Type B pancreatic cell (in vitro differentiated cells): ENCODE measurements at places on chromosomes 13 and 19.

DNA sequence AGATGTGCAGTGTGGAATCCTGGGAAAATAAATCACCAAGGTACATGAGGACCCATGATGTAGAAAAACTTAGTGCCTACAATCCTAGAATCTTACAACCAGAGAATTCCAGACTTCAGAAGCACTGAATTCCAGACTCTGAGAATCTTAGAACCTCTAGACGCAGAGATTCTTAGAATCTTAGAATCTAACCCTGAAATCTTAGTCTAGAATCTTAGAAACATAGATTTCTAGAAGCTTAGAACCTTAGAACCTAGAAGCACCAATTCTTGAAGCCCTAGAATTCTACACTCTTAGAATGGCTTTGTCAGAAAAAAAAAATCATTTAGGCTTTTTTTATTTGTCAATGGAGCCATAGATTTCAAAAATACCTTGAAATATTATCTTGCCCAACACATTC is 6.0 kb downstream of the CEACAM16 start:
- H3K27ac ChIP-seq: no peak overlapping the region
- peaks cover 3% of the 10 kb centered on the region for H3K4me1 ChIP-seq
- DNase-seq: no peak
- no peaks in the 10 kb centered on the region for H3K36me3 ChIP-seq

DNA sequence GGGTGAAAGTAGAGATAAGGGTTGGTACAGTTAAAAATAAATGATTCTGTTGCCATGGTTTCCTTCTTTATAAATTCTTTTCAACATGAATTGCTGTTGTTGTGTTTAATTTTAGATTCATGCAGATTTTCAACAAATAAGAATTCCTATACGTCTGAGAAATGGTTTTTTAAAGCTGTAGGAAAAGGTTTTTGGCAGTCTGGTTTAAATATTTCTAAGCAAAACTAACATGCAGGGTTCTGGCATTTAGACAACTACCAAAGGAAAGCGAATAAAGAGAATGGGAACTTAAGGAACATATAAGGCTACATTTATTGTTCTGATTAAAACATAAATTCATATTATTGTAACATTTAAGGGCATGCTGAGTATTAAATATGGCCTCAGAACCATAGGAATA is 203.0 kb upstream of the MIR17HG start:
- H3K4me1 ChIP-seq: peaks cover 31% of the 10 kb centered on the region
- no peak for DNase-seq
- no peaks in the 10 kb centered on the region for H3K36me3 ChIP-seq

GRCh38 chr19:58154287-58154678 is 3.7 kb upstream of the ZNF329 start:
- peaks cover 10% of the 10 kb centered on the region for H3K36me3 ChIP-seq
- H3K4me1 ChIP-seq: peaks cover 12% of the 10 kb centered on the region
- H3K4me3 ChIP-seq: peak overlapping the region; percentile 96
- peak overlapping the region; percentile 96 for H3K27ac ChIP-seq
- DNase-seq: no peak

DNA sequence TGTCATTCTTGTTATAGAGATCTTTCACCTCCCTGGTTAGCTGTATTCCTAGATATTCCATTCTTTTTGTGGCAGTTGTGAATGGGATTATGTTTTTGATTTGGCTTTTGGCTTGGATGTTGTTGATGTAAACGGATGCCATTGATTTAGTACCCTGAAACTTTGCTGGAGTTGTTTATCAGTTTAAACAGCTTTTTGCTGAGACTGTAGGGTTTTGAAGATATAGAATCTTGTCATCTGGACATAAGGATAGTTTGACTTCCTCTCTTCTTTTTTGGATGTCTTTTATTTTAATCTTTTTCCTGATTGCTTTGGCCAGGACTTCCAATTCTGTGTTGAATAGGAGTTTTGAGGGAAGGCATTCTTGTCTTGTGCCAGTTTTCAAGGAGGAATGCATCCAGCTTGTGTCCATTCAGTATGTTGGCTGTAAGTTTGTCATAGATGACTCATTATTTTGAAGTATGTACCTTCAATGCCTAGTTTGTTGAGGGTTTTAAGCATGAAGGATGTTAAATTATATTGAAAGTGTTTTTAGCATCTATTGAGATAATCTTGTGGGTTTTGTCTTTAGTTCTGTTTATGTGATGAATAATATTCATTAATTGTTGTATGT is 16.8 kb downstream of the ZNF431 start:
- peaks cover 51% of the 10 kb centered on the region for H3K36me3 ChIP-seq
- no peaks in the 10 kb centered on the region for H3K27me3 ChIP-seq
- no peak overlapping the region for H3K4me3 ChIP-seq
- no peak for DNase-seq

DNA sequence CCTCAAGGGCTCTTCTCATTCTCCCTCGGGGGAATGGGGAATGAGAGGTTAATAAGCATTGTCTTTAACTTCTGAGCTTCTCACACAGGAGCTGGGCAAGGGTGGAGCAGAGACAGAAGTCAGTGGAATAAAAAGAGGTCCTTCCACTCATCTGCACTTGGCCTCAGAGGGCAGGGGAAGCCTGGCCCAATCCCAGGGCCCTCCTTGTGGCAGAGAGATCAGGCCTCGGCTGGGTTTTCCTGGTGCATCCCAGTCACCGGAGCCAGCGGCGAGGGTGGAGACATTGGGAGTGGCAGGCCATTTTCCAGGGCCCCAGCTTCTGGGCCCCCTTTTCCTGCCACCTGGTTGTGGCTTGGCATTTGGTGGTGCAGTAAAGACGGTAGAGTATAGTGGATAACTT is 10.6 kb downstream of the CALM3 start:
- no peak overlapping the region for H3K4me3 ChIP-seq
- peaks cover 11% of the 10 kb centered on the region for H3K36me3 ChIP-seq
- DNase-seq: no peak
- H3K27me3 ChIP-seq: peaks cover 3% of the 10 kb centered on the region
- H3K4me1 ChIP-seq: peaks cover 14% of the 10 kb centered on the region

DNA sequence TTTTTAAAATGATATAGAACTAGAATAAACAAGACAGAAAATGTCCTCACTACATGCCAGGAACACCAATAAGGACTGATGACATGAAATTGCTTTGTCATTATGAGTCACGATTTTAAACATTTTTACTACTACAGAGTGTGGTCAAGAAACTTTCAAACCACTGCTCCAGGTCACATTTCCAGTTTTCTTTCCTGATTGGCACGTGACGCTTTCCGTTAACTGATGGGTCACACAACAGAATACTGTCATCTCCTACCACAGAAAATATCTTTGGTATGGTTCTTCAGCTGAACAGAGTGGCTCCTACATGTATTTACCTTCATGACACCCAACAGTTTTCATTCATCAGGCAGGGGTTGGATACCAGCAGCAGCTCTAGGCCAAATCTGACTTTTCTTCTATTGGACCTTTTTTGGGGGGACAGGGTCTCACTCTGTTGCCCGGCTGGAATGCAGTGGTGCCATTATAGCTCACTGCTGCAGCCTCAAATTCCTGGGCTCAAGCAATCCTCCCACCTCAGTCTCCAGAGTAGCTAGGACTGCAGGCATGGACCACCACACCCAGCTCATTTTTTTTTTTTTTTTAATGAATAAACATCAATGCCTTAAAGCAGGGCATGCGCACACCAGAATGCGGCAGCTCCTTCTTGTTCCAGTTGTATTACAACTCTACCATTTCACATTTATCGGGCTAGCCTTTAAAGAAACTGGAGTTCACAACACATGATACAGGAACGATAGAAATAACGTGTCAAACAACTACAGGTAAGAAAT is 147.4 kb downstream of the RNF17 start:
- no peak for DNase-seq
- peaks cover 3% of the 10 kb centered on the region for H3K4me1 ChIP-seq
- no peaks in the 10 kb centered on the region for H3K27me3 ChIP-seq
- H3K36me3 ChIP-seq: peaks cover 17% of the 10 kb centered on the region

DNA sequence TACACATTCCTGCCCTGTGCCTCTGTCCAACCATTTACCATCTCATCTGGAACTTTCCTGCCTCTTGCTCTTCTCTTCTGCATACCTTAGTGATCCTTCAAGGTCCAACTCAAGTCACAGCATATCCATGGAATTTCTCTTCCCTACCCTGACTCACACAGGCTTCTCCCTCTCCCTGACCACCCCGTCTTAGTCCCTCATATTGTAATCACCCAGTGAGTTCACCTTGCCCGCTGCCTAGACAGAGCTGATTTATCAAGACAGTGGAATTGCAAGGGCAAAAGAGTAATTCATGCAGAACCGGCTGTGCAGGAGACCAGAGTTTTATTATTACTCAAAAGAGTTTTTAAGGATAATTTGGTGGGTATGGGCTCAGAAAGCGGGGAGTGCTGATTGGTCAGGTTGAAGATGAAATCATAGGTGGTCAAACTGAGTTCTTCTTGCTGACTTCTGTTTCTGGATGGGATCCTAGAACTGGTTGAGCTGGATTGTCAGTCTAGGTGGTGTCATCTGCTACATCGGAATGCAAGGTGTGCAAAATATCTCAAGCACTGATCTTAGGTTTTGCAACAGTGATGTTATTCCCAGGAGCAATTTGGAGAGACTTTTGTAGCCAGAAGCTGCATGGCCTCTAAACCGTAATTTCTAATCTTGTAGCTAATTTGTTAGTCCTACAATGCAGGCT is 67.2 kb downstream of the HSPH1 start:
- DNase-seq: no peak

- DNase-seq: no peak
- H3K27ac ChIP-seq: no peak overlapping the region
- H3K4me1 ChIP-seq: peaks cover 9% of the 10 kb centered on the region
- H3K4me3 ChIP-seq: no peak overlapping the region
- no peaks in the 10 kb centered on the region for H3K27me3 ChIP-seq
- no peaks in the 10 kb centered on the region for H3K36me3 ChIP-seq
Observed at GRCh38 chr19:35712567-35713505, 5.0 kb upstream of the KMT2B start.

- no peaks in the 10 kb centered on the region for H3K4me1 ChIP-seq
- H3K27ac ChIP-seq: no peak overlapping the region
- DNase-seq: no peak
- no peaks in the 10 kb centered on the region for H3K27me3 ChIP-seq
- peaks cover 20% of the 10 kb centered on the region for H3K36me3 ChIP-seq
Observed at GRCh38 chr19:16435238-16435917, 36.4 kb downstream of the EPS15L1 start.

DNA sequence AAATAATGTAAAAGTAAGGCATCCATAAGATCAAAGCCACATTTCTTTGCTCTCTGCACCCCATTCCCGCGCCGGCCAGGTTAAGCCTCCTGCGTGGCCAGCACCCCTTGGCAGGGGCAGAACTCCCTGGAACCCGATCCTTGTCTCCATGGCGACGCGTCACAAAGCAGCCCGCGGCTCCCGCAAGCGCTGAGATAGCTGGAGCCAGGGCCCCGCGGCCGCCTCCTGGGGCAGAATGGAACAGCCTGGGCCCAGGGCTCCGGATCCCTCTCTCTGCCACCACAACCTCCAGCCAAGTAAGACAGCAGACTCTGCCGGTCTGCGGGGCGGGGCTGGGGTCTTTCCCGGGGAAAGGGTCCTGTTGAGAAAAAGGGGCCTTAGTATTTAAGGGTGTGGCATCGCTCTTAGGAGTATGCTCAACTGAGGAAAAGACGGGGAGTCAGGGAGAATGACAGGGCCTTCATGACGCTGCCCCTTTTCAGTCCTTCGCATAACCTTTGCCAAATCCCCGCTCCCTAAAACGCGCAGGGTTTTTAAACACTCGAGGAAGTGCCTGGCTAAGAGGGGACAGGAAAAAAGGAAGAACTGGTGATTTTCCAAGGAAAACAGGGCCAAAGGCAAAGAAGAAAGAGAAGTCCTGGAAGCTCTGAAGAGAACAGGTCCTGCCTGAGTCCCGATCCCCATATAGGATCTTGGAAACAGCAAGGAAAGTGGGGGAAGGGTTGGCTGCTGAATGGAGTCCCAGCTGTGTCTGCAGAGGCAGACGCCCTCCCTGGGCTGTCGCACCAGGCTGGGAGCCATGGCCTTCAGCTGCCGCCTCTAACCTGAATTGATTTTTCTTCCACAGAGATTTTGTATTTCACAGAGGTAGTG is at the start of gene TEX26:
Gene TEX26, plus strand, starts transcription at position 176 of the 873 bp plus-strand sequence. Its CDS starts 60 bp downstream, at position 236.
- H3K4me3 ChIP-seq: no peak within 1 kb of the TSS
- H3K4me1 ChIP-seq: peaks cover 19% of the 10 kb centered on the region
- no peak for DNase-seq
- H3K27me3 ChIP-seq: peaks cover 35% of the 10 kb centered on the region

- H3K36me3 ChIP-seq: no peaks in the 10 kb centered on the region
- H3K4me3 ChIP-seq: no peak overlapping the region
- H3K27ac ChIP-seq: no peak overlapping the region
- no peak for DNase-seq
- peaks cover 6% of the 10 kb centered on the region for H3K27me3 ChIP-seq
- no peaks in the 10 kb centered on the region for H3K4me1 ChIP-seq
Observed at GRCh38 chr19:3149526-3150505, 14.0 kb downstream of the GNA15 start.

DNA sequence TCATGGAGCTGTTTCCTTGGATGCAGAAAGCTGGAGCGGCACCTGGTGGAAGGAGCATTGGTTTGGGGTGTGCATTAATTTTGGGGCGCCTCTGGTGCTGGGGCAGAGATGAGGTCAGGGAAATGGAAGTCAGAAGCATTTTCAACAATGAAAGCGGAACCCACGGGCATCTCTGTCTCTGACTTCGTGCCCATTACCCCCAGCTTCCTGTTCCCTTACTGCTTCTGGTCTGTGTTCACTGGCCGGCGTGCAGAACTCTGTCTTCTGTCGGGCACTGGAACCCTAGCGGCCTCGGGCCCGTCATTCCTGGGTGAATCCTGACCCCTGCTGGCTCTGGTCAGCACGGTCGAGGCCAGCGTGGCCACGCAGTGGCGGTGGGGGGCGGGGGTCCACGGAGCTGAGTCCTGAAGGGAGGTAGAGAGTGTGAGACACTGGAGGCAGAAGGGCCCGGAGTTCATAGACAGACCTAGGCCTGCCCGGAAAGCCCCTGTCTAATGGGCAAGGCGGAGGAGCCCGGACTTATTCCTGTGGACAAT is 7.9 kb upstream of the LINGO3 start:
- H3K27me3 ChIP-seq: peaks cover 17% of the 10 kb centered on the region
- no peaks in the 10 kb centered on the region for H3K4me1 ChIP-seq

DNA sequence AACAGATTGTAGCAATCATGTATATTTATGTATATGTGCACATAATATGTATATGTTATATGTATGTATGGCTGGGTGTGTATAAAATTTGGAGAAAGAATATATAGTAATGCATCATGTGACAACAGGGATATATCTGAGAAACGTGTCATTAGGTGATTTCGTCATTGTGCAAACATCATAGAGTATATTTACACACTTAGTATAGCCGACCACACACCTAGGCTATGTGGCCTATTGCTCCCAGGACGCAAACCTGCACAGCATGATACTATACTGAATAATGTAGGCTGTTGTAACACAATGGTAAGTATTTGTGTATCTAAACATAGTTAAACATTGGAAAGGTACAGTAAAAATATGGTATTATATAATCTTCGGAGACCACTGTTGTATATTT is 43.8 kb downstream of the ESD start:
- peaks cover 14% of the 10 kb centered on the region for H3K36me3 ChIP-seq
- no peak for DNase-seq
- H3K27me3 ChIP-seq: peaks cover 2% of the 10 kb centered on the region
- no peaks in the 10 kb centered on the region for H3K4me1 ChIP-seq
- H3K4me3 ChIP-seq: no peak overlapping the region
- H3K27ac ChIP-seq: no peak overlapping the region

GRCh38 chr19:2561895-2562294 is 86.0 kb downstream of the GADD45B start:
- no peak overlapping the region for H3K27ac ChIP-seq
- peaks cover 11% of the 10 kb centered on the region for H3K4me1 ChIP-seq
- H3K4me3 ChIP-seq: no peak overlapping the region
- no peaks in the 10 kb centered on the region for H3K36me3 ChIP-seq
